ENCODE measurements at places on chromosomes 11 and 22. TPM values are rescaled to one million over a fixed set of nuclear protein-coding genes. Genes with fewer than 3 reads are reported as not detected.

SAAL1 gene
- polyA plus RNA-seq = 13.0 TPM

TRIM68 gene
- 18.4 TPM for polyA plus RNA-seq

GRM5 gene
- not detected for polyA plus RNA-seq

GRCh38 chr11:112626731-112627130, 334.5 kb upstream of the NCAM1 start:
- DNase-seq = no peak

GRCh38 chr11:93288079-93288478, 42.5 kb upstream of the DEUP1 start:
- DNase-seq = no peak

GRCh38 chr11:46015941-46016340, 93.5 kb downstream of the LARGE2 start:
- no peak for DNase-seq
